ENCODE measurements at places on chromosomes 5 and 9.
A peak's percentile ranks its signal among the peaks of the same experiment; 100 is the strongest.

DNA sequence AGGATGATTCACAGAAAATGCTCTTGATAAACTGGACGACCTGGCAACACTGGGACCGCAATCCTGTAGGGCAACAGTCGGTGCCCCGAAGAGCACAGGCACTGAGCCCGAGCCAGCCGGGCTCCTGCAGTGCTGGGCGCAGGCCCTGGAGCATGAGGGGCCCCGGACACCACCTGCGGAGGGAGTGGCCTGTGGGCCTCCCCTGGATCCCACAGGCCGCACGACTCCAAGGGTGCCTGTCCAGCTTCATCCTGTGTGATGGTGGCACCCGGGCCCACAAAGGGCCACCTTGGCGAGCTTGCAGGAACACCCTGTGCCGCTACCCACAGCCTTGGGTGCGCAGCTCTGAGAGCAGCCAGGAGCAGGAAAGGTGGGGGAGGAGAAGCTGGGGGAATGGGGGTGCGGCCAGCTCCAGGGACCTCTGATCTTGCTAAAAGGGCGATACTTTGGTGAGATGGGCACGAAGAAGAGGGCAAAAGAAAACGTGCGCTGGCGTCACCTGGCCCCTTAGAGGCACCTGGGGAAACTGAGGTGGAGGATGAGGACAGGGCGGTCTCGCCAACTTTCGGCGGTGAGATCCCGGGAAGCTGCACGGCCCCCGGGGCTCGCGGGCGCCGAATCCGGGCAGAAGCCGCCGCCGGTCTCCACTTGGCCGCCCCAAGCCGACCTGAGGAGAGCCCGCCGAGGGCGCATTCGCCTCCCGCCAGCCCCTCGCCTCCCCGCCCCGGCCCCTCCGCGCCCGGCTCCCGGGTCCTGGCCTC lies 722 bp downstream of the TBC1D9B start:
- peak; percentile 72 for DNase-seq

DNA sequence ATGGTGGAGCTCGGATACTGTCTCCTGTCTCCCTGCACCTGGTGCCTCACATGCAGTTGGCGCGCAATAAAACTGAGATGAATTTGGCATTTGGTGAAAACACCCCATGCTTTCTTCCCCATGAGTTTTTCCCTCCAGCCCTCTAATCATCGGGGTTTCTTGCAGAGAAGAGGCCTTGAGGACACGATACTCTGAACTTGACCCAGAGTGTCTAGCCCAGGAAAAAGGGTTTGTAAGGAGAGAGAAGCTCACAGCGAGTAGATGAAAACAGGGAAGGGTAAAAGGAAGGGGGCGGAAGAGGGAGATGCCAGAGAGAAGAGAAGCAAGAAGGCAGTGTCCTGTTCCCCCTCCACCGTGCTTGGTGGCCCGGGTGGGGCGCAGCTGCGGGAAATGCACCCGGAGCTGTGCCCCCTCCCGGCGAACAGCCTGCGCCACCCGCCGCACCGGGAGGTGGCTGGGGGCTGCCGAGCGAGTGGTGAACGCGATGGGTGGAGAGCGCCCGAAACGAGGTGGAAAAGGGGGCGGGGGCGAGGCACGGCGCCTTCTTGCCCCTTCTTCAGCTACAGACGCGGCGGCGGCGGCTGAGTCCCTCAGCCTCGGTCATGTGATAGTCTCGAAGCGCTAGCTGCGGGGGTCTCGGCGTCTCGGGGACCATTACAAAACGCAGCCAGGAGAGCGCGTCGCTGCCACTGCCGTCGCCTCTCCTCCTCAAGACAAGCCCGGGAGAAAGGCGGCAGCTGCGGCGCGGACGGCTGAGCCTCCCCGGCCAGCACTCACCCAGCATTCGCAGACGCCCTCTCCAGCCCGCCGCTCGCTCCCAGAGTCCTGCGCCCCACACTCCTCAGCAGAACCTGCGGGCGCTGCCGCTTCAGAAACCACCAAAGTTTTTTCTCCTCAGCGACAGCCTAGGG lies 1.1 kb upstream of the FOXB2 start:
- peak; percentile 51 for DNase-seq

- DNase-seq = no peak
Measured at GRCh38 chr5:17445185-17445584, 52.8 kb upstream of the TAF11L2 start.

GRCh38 chr5:1876660-1877064 lies 6.1 kb downstream of the IRX4 start:
- DNase-seq = no peak

DNA sequence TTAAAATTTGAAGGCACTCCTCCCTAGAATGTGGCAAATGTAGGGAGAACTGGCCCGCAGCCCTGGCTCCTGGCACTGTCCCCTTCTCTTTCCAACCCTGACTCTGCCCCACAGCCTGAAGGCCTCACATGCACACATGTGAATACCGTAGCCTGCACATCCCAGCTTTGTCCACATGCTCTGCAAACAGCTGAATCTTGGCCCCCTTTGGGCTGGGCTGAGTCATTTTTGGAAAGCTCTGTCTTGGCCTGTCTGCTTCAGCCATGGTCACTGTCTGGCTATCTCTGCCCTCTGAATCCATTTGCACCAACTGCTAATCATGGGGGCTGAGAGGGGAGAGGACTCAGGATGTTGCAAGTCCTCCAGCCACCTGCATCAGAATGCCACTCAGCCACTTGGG lies 22.1 kb upstream of the GALNT10 start:
- peak; percentile 44 for DNase-seq

DNA sequence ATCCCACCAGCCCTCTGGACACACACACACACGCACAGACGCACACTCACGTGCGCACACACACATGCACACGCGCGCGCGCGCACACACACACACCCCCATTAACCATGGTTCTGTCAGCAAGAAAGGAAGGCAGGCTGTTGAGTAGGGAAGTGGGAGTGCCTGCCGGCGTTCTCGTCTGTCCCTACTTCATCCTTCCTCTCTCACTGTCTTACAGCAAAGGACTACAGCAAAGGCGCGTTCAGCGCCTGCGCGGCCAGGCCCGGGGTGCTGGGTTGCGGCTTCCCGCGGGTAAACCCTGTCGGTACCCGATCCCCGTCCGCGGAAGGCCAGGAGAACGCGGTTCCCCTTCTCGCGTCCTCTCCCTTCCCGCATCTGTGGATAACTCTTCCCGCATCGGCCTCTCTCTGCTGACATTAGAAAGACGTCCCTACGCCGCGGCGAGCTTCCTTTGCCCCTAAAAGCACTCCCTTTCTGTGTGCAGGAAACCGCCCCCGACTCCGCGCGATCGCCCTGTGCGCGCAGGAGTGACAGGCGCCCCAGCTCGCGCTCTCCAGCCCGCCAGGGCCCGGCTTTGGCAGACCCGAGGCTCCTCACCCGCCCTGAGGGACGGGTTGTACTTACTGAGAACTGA lies 219.2 kb downstream of the AGTPBP1 start:
- DNase-seq = peak; percentile 76

- DNase-seq = peak; percentile 99
Measured at GRCh38 chr5:160399402-160400353, at the start of gene FAM200C. Gene FAM200C, minus strand, starts transcription at chr5:160400054. Its CDS starts 4,564 bp downstream, at chr5:160395490.

GRCh38 chr5:37034955-37035354 lies 158.4 kb downstream of the NIPBL start:
- DNase-seq = no peak

GRCh38 chr5:164326219-164326618 lies 820.8 kb downstream of the MAT2B start:
- DNase-seq = no peak

Data from GM03348 (cell line).